Effector CD8-positive, alpha-beta T cell (primary cell): ENCODE measurements at places on chromosomes 2 and 18.

DNA sequence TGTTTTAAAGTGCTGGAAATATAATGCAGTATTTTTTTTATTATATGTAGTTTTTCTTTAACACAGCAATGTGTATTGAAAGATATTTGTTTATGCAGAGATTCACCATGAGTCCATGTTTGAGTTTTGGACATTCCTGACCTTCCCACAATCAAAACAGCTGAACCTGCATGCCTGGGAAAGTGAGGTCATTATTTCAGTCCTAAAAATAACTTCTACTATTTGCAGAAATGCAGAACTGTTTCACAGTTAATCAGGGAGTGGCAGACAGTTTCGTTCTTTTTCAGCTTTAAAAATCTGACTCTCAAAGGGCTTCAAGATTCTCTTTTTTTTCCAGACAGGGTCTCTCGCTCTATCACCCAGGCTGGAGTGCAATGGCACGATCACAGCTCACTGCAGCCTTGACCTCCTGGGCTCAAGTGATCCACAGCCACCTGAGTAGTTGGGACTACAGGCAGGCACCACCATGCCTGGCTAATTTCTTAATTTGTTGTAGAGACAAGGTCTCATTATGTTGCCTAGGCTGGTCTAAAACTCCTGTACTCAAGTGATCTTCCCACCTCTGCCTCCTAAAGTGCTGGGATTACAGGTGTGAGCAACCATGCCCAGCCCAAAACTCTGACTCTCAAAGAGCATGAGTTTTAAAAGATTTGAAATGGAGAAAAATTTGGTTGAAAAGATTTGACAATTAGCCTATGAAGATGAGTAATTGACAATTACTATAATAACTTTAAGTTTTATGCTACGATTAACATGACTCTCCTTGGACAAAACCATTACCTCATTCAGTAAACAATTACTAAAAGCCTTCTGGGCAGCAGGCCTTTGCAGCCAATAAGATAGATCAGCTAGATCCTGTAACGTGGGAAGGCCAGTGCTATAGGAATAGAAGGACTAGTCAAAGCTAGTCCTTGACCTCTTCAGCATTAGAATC lies 5.0 kb upstream of the MYL12B start:
- no peak for DNase-seq

GRCh38 chr18:35939138-35939537 lies 33.3 kb upstream of the RMP24 start:
- no peak for DNase-seq

- DNase-seq: no peak
These were observed 75.1 kb downstream of the AGPS start for GRCh38 chr2:177467646-177468045.

DNA sequence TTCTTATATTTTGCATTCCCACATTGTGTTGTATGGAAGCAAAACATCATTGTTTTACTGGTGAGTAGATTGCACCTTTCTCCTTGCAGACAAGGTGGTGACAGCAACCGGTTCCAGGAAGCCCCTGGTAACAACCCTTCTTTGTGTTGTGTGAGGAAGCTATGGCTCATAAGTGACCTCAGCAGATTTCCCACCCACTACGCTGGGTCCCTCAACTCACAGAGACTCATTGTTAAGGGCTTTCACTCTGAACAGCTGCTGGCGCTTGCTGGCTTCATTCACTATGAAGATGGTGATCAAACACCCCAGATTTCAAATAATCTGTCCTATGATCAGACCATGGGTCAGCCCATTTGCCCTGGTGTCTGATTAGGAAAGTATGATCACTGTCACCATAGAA lies 53.4 kb downstream of the WIPF1 start:
- no peak for DNase-seq

DNA sequence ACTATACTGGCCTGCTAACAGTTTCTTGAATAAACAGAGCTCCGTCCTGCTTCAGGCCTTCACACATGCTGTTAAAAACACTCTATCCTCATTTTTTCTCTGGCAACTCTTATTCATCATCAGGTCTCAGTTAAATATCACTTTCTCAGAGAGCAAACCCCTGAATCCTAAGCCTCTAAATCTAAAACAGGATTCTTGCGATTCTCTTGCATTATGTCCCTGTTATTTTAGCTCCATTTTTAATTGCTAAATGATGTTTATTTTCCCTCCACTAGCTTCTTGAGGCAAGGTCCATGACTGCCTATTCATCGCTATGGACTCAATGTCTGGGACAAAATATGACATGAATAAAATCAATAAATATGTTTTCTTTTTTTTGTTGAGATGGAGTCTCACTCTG lies 190.7 kb upstream of the SMAD7 start:
- no peak for DNase-seq

DNA sequence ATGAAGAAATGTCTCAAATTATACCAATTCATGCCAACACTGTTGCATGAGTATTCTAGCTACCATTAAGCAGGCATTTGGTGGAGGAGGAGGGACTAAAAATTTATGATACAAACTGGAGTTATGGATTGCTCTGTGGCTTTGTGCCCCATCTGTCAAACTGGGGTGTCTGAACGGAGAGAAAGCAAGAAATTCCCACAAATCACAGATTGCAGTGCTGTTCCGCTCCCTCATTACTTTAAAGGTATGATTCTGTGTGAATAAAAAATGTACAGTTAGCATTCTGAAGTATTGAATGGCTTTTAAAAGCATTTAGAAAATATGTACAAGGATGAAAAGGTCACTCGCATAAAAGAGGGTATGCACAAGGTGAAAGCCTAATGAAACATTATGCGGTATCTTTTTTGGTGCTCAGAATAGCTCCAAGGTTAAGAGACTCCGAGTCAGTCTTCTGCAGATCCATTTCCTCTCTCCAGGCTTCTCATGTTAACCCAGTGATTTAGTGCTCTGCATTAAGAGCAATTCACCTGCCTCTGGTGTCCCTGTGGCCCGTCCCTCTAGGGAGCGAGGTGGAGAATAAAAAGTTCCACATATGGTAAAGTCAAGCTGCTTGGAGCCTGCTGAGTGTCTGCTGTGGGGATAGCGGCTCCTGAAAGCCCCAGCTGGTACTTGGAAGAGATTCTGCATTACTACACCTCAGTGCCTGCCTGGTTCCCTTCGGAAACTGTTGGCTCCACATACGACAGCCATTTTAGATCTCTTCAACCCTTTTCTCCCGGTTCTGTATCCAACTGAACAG lies 184.2 kb downstream of the ZNF521 start:
- DNase-seq: no peak

GRCh38 chr2:237895544-237896506 lies 36.4 kb downstream of the RAMP1 start:
- DNase-seq: no peak

GRCh38 chr18:74963820-74964446 lies 245.0 kb downstream of the PTGR3 start:
- DNase-seq: no peak

DNA sequence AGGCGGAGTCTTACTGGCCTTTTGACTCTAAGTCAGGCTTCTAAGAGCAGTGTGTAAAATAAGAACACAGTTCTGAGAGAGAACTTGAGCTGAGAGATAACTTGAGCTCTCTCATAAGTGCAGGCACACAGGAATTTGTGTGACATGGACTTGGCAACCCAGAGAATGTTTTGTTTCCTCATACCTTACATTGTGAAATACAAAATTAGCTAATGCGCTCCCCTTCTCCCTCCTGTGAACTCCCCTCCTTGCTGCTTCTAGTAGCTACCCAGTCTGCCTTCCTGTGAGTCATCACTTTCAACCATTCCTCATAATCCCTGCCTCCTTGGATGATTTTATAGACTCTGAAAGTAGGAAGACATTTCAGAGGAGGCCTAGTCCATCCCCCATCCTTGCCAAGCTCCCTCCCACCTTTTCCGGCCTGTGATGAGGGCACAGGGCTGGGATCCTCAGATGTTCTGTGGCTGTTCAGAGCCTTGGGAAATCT lies 22.6 kb downstream of the FER1L5 start:
- no peak for DNase-seq

- no peak for DNase-seq
These were observed 90.7 kb downstream of the WDPCP start for GRCh38 chr2:63497576-63497975.

GRCh38 chr18:44729631-44730101 lies 49.0 kb downstream of the SETBP1 start:
- no peak for DNase-seq

GRCh38 chr18:49764032-49764431 lies 49.3 kb downstream of the ACAA2 start:
- no peak for DNase-seq

DNA sequence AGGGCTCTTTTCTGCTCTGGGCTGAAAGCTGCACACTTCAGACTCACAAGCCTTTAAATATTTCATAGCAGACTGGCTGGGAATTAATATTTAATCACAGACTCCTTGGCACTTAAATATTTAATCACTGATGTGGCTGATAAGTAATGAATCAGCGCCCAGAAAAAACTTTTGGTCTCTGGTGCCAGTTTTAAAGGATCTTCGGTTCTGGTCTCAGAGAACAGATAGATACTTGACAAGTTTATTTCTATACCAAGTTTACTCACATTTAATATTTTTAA lies 201.2 kb downstream of the MYCN start:
- DNase-seq: no peak

DNA sequence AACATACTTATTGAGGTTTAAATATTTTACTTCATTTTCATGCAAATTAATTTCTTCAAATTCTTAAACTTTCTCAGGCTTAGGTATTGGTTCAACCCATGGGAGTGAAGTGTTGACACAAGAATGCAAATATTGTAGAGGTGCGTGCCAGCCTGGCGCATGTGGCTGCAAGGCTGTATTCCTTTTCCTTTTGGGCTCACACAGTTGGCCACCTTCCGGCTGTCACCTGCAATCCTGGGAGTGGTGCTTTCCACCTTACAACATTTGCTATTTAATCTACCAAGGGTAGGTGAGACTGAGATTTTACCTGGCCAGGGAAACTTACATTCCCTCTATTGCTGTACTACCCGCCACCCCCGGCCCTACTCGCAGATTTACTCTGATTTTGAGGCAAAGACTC lies 141.1 kb downstream of the DCC start:
- no peak for DNase-seq

- no peak for DNase-seq
These were observed 191.8 kb downstream of the KCNH7 start for GRCh38 chr2:162646794-162647193.

DNA sequence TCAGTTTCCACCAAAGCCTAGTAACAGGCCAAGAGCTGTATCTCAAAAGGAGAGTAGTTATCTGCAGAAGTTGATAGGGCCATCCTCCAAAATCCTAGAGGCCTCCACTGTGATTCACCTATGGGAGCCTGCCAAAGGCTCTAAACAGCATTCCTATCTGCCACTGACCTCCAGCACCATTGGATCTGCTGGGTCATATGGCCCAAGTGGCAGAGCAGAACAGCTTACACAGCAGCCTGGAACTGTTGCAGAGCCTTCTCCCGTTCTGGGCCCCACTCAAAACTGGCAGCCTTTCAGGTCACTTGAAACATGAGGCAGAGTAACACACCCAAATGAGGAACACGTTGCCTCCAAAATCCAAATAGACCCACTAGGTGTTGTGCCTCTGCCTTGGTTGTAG lies 345.2 kb upstream of the RND3 start:
- no peak for DNase-seq

GRCh38 chr2:107313316-107313715 lies 427.3 kb upstream of the ST6GAL2 start:
- no peak for DNase-seq

GRCh38 chr2:230924092-230924469 lies 961 bp downstream of the GPR55 start:
- DNase-seq: no peak

GRCh38 chr2:223635080-223635479 lies 32.9 kb upstream of the SCG2 start:
- no peak for DNase-seq

DNA sequence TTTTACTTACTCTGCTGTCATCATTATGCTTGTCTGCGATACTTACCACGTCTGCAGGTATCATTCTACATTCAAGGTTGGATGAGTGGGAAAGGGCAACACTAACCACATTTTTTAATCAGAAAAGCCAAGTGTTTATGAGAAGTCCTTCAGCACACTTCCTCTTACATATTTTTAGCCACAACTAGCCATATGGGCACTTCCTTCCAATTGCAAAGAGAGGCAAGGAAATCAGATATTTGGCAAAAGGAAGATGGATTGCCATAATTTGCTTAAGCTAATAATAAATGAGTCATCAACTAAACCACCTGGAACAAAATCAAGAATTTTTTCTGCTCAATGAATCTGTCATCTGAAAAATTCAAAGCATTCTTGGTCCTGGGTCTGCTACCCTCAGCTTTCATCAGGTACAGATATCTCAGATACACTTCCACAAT lies 16.7 kb upstream of the MRO start:
- DNase-seq: no peak

DNA sequence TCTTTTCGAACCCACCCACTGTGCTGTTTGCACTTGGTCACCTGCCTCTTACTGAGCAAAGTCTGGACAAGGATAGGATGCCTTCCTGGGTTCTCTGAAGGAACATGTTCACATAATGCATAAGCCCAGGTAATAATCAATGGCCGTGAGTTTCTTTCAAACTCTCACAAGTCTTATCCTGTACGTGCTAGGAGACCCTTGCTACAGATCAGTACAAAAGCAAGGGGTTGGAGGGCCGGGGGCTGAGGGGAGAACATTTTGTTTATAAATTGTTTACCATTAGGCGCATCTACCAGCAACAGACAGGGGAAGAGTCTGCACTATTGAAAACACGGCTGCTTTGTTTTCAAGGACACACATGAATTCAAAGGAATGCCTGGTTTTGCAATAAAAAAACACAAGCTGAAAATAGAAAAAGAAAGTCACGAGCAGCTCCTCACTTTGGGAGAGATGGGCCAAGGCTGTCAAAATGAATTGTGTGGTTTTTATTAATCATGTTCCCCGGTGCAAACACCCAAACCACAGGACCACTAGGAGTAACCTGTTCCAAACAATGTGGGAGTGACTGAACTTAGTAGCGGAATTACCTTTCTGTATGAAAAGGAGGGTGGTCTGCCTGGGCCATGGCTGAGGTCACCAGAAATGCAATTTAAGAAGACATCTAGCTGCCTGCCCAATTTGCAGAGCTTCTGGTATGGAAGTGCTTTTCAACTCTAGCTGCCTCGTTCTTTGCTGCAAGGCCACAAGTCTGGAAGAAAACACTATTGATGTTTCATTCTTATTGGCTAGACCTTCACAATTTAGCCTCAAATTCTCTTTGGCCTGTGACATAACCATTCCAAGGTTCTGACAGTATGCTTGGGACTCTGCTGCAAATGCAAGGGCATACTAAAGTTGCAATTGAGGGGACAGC lies 73.5 kb downstream of the CCBE1 start:
- no peak for DNase-seq

DNA sequence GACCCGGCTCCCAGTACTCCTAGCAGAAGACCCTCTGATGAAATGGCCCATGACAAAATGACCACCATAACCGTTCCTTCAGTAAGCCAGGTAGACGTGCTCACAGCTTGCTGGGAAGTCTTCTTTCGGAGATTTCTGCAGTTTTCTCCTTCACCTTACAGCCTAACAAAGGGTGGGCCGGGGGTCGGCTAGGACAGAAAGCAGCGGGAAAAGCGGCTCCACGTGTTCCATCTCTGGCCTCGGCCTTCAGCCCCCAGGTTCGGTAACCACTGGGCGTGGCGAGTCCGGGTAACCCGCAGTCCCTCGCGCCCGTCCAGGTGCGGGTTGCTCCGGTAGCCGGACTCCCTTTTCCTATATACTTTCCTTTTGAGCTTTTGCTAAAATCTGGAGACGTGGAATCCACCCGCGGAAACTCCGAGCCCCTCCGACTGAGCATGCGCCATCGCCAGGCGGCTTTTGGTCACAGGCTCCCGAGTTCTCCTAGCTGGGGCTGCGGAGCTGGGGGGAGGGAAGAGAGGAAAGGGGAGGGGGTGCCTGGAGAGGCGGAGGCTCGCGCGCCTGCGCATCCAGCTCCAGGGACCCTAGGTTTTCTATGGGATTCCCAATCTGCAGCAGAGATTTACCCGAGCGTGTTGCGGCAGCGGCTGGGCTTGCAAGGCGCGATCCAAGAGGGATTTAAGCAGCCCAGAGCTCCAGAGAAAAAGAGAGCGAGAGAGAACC lies at the start of gene VSNL1:
TSS of gene VSNL1 (plus strand) at position 604 of the 720 bp plus-strand sequence. CDS start 51,379 bp downstream, outside the sequence.
- DNase-seq: no peak
